ENCODE measurements at places on chromosomes 2 and 18.
A peak's percentile ranks its signal among the peaks of the same experiment; 100 is the strongest.

DNA sequence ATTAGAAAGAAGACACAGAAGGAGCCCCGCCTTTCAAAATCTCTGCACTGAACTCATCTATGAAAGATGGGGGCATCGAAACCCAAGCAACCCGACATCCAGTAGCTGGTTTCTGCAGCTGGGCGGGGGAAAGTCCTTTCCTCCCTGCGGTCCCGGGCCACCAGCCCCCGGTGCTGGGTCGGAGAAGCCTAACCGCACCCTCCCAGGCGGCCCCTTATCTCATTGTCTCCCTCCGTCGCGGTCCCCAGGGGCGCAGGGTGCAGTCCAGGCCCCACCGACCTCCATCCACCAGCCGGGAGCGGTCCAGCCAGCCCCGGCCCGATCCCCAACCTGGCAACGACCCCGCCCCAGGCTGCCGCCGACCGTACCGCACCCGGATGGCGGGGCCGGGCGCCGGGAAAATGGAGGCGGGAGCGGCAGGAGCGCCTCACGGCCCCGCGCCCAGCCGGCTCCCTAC is 452 bp downstream of the RAPH1 start:
- DNase-seq = peak; percentile 84

GRCh38 chr18:58143386-58143785 is 99.4 kb downstream of the NEDD4L start:
- DNase-seq = no peak

- no peak for DNase-seq
Measured at GRCh38 chr2:165839610-165840009, 45.6 kb upstream of the GALNT3 start.

DNA sequence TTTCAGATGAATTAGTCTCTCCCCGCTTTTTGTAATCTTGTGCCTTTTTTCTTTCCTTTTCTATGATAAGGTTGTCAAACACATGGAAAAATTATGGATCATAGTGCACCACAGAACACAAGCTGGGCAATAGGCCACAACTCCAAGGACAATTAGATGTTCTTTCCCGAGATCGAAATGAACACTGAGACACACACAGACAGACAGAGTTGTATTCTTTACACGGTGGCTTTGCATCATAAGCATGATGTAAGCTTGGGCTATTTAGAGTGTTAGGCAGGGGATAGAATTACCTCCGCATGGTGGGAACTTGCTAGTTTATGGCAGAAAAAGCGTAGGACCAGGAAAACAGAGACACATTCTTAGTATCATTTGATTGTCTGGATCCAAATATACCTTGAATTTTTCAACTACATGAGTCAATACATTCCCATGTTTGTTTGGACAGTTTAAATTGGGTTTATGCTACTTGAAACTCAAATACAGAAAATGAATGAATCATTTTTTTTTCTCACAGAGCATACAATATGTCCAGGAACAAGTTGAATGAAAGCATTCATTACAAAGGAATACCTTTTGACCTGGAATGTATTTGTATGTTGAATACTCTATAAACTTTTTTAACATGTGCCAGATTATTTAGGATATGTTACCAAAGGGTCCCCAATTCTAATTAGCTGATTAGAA is 1611.5 kb upstream of the TMEFF2 start:
- no peak for DNase-seq

DNA sequence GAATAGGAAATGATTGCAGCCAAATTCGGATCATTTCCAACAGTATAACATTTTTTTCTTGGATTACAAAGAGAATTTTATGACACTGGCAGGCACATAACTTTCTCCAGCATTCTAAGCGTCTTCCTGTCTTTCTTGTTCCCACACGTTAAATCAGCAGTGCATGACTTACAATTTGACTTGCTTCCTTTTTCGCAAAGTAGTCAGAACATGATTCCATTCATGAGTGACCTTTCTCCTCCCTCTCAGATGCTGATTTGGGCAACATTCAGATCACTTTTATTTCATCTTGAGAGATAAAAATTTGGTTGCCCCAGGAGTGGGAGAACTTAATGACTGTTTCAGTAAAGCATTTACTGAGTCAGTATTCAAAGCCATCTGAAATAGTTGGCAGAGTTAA is 858.7 kb upstream of the ACVR2A start:
- DNase-seq = no peak

- no peak for DNase-seq
Measured at GRCh38 chr2:217880891-217881290, 121.9 kb downstream of the TNS1 start.

DNA sequence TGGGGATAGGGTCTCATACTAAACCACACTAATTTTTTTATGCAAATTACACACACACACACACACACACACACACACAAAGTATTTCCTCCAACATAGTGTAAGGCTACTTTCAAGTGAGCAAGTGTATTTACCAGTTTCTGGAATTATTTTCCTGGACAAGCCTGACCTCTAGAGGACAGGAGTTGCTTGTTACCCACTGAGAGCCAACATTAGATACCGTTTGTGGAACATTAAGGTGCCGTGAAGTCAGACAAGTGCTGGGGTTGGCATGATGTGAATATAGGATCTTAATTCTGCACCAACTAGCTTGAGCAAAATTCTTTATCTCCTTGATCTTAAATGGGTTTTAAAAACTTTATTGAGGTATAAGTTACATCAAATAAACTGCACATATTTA is 39.3 kb upstream of the SERPINB2 start:
- DNase-seq = peak; percentile 59

DNA sequence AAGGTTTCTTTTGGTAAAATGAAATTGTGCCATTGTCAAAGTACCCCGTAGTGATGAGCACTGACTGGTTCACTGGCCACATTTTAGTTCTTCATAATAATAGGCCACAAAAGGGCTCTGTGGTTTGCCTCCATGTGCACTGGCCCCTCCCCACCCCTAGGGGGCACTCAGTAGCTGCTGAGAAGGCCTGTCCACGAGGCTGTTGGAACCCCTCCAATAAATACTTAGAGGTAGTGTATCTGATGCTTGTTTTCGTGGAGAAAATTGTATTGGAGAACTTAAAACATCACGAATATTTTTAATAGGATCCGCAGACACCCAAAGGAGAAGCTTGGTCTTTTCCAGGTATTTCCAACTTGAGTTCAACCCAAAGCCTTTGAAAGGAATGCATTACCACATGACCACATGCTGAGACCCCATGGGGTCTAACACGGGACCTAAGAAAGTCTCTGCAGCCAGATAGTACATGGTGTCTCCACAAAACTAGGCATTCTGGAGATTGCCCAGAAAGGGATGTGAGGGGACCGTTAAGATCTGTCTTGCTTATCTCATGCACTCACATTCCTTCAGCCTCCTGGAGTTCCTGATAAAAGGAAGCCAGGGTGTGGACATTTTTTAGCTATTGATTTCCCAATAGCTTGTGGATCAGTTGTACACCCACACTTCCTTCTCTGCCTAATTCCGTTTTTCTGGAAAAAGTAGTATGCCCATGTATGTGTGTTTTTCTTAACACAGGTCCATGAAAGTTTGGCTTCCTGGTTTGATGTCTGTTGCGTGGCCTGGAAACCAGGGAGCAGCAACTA is 28.5 kb upstream of the NOSTRIN start:
- peak; percentile 74 for DNase-seq

- no peak for DNase-seq
Measured at GRCh38 chr2:95392730-95393455, 9.6 kb upstream of the FAHD2A start.

DNA sequence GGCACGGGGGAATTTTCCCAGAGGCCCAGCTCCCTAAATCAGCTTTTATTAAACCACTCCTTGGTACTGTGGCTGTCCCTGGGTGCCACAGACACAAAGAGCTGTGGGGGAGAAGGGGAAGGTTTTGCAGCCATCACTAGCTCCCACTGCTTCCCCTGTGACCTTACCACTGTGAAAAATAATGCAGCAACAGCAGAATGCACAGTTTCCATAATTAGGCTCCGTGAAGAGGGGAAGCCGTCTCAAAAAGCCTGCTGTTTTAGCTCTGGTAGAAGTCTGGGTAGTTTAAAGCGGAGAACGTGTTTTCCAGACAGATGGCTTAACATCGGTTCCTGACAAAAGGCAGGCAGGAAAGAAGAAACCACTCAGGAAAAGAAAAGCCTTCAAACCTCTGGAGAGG is 27.5 kb upstream of the CAB39 start:
- no peak for DNase-seq

GRCh38 chr18:79755496-79756142 is 42.1 kb upstream of the KCNG2 start:
- no peak for DNase-seq
